ENCODE measurements at places on chromosomes 7 and 10.

GRCh38 chr7:131741446-131741845 is 185.0 kb upstream of the PODXL start:
- no peak for DNase-seq

DNA sequence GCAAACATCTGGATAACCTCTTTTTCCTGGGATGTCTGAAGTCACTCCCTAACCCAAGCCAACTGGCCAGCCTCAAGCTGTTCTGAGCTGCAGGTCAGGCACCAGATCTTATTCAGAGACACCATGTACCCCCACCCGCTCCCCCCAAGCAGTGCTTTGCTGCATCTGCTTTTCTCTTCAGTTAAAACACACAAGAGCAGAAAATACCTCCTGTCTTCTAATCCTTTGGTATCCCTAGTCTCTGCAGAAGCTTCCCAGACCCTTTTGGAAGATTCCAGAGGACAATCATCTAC is 3.0 kb downstream of the ZNF488 start:
- DNase-seq = no peak

DNA sequence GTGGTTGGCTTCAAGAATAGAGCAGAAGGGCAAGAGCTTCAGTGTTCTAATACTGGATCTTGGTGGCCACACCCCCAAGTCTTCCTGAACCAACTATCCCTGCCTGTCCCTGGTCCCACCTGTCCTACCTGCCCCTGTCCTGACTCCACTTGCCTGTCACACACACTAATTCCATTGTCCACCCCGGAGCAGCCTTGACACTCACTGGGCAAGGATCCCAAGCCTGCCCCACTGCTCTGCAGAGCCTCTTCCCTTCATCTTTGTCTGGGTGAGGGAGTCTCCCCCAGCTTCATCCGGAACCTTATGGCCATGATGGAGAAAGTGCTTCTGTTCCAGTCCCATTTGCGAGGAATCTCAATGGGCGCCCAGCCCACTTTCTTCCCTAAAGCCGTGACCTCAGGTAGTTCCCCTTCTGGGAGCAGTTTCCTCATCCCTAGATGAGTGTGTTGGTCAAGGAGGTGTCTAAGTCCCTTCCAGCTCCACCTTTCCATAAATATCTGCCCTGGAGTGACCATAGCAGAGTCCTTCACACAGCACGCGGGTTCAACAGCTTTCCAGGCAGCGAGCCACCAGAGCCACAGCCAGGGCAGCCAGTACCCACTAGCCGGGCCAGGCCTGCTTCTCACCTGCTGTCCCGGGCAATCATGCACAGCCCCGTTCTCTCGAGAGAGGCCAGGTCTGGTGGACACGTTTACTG is 61.5 kb downstream of the VIPR2 start:
- no peak for DNase-seq

DNA sequence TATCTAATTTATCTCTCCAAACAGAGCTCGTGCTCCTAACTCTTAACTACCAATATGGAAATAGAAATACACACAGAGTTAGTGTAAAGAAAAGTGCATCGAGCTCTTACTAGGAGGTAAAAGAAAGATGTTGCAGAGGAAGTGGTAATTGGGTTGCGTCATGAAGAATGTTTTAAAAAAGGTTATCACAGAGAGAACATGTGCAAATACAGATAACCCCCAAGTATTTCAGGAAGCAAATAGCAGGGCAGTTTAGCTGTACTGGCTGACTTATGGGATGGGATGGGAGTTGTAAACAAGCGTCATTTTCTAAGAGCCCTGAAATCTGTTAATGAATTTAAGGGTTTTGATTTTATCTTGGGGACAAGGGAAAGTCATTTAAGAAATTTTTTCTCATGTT is 153.9 kb downstream of the AGMO start:
- no peak for DNase-seq

DNA sequence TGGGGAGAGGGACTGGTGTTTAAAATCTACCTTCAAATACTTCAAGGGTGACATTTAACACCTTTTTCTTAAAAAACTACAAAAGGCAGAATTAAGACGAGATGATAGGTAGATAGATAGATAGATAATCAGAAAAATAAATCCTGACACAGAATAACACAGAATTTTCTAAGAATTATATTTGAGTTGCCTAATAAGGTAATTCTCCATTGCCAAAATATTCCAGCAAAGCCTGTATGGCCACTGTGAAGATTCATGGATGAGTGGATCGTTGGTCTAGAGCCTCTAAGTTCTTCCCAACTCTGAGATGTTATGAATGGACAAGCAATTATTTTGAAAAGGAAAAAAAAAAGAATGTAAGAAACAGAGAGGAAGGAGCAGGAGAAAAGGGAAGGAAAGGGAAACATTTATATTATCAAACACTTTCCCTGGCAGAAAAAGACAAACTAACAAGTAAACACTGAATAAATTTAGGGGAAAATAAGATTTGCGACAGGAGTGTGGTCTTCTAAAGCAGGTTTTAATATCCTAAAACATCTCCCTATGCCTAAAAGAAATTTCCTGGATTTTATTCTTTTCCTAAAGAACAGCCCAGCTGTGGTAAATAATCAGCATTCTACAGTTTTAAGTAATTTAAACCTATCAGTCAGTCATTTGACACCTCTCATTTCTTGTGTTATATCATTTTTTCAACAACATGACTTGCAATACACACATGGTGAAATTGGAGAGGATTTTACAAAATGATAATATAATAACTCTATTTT is 7.5 kb upstream of the CAV2 start:
- DNase-seq = no peak

DNA sequence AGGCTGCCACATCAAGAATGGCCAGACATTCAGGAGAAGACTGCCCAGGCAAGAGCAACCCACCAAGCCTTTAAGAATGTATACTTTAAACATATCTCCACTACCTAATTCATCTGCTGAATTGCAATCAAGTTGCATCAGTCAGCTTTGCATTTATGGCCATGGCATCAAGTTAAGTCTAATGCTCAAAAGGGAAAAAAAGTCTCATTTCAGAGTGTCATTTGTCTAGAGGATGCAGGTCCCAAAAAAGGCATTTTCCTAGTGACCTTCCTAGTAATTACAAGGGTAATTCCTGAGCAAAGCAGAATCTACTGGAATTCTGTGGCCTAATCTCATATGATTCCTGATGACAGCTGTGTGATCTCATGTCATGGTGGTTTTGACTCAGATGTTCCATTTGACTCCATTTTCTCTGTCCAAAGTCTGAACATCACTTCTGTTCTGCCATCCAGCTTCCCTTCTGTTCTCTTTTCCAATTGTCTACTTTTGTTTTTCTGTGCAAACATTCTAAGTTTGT is 7.3 kb upstream of the CABCOCO1 start:
- no peak for DNase-seq

- DNase-seq = no peak
Observed at GRCh38 chr10:42850931-42851330, 68.3 kb downstream of the BMS1 start.

DNA sequence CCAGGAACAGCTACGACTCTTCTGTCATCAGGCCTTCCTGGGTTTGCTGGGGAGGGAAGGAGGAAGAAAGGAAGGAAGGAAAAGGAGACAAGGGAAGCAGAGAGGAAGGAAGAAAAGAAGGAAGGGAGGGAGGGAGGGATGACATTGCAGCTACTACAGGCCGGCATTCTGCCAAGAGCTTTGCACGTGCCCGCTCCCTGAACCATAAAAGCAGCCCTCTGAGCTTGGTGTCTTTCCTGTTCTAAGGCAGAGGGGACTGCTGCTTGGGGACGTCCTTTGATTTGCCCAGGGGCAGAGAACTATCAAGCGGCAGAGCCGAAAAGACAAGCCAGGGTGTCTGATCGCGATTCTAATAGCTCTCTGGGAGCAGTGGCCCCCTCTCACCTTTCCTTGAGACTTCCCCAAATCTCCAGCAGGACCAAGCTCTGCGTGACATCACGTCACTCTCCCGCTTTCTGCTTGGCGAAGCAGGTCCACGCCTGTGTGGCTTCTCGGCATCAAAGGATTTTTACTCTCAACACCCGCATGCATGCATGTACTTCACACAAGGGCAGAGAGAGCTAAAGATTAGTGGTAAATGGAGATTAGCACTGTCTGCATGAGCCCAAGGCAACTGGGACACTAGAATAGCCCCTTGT is 167.8 kb upstream of the AUTS2 start:
- no peak for DNase-seq
